Stimulated activated naive B cell treated with anti-CD40 and anti-IgM and Interleukin-4, amounts not matched to agents 10 μg/mL and 1 μg/mL and 100 μg/mL, for 72 hours (primary cell): ENCODE measurements at places on chromosomes 6 and 20.
A peak's percentile ranks its signal among the peaks of the same experiment; 100 is the strongest.

DNA sequence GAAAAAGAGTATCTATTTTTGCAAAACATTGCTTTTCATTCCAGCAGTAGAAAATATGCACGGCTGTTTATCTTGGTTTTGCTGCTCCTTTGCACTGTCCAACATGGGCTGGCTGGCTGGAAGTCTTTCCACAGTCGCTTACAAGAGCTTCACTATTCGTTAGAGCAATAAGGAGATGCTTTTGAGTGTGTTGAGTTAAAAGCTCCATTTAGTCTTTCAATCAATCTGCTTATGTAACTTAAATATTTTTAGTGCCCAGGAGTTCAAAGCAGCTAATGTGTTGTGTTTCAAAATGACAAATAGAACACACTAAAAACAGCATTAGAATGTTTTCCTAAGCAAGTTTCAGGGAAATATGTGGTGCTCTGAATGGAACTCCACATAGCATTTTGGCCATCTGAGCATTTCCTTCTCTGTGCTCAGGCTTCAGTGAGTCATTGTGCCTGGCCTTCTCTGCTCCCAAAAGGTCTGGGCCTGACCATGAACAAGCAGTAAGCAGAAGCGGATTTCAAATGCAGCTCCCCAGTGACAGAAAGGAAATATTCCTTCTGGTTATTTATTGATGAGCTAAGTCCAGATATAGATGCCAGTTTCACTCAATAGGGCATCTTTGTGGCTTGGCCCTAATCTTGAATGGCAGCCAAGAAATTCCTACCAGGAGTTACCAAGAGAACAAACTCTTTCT is 580.3 kb downstream of the TENT5A start:
- DNase-seq, result no peak

DNA sequence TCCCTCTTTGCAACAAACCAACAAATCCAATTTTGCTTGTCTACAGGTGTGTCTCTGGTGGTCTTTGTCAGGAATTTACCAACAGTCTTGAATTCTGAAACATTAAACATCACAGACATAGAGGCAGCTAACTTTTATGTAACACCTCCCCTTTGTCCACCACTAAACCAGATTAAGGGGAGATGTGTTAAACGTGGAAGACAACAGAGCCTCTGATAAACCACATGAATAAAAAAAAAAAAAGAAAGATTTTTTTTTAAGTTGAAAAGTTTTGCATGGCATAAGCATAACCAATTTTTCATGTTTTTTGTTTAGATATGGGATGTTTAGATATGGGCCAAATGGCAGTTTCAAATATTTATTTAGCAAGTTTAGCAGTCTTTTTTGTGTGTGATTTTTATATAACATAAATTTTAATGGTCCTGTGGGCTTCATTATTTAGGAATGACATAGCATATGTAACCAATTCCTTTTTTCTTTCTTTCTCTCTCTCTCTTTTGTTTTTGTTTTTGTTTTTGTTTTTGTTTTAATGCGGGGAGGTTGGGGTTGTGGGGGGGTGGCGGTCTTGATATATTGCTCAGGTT is 60.7 kb upstream of the BTN3A2 start:
- no peak for DNase-seq

GRCh38 chr6:26022132-26022472 is 59.5 kb downstream of the TRIM38 start:
- peak; percentile 49 for DNase-seq

DNA sequence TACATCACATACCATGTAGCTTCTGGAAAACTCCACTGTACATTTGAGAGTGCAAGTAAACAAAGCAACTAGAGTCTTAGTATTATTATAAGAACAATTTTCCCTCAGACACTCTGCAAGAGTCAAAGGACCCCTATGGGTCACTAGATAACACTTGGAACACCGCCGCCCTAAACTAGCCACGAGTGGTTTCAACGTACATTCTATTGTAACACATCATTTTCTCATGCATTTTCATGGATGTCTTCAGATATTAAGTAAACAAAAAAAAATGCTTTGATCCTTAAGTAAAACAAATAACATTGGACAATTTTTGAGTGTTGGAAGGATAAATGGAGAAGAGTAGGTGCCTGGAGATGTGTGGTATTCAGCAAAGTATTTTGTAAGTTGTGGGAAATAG is 3.2 kb upstream of the RNF146 start:
- no peak for DNase-seq

- DNase-seq, result no peak
Observed at GRCh38 chr6:13053006-13053461, 275.3 kb downstream of the TBC1D7 start.
